ENCODE measurements at places on chromosomes 7 and 10.

DNA sequence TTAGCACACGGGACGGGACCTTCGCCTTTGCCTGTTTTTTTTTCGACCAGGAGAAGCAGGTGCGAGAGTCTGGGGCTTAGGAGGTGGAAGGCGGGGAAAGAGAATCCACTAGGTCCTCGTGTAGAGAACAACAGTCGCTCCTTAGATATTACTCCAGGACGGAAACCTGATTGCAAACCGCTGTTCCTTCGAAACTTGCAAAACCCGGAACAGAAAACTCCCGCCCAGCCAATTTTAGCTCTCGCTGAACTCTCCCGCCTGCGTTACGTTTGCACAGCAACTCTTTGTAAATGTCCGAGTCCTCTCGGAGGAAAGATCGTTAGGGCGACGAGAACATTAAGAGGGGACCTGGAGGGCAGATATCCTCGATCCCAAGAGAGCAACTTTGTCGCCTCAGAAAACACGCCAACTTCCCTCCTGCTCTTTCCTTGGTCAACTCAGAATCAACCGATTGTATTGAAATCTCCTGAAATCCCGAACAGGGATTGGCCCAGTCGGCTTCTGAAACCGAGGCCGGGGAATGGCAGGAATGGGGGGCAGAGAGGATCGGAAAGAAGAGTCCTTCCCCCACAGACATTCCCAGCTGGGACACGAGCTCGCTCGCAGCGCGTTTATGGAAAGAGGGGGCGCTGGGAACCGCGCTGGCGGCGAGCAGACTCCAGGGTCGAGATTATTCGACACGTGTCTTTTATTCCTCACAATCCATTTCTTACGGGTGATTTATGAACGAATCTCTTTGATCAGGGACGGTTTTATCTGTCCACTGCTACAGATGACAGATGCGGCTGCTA, 9.9 kb downstream of the TWIST1 start:
- DNase-seq, result no peak

- DNase-seq, result no peak
Observed at GRCh38 chr10:96840841-96841518, 8.9 kb downstream of the LCOR start.

GRCh38 chr7:135573541-135573940, 15.8 kb downstream of the NUP205 start:
- no peak for DNase-seq

DNA sequence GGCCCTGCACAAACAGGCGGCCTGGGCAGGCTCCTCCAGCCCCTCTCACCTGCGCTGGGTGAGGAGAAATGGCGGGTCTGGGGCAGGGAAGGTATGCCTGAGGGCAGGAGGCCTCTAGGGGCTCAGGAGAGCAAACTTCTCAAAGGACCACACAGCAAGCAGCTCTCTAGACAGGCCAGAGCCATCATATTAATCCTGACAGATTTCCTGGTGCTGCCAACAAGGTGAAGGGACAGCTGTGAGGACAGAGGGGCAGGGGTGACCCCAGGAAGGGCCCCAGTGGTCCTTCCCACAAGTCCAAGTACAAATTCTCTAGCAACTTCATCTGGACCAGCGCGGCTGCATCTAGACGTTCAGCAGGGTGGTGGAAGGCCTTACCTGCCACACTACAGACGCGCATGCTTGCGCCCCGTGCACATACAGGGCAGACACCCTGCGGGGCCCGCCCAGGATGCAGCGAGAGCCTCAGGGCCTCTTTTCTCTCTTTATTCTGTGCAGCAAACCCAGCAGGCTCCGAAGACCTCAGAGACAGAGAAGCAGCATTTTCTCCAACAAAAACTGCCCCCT, 62.1 kb downstream of the ZRANB1 start:
- DNase-seq, result no peak

DNA sequence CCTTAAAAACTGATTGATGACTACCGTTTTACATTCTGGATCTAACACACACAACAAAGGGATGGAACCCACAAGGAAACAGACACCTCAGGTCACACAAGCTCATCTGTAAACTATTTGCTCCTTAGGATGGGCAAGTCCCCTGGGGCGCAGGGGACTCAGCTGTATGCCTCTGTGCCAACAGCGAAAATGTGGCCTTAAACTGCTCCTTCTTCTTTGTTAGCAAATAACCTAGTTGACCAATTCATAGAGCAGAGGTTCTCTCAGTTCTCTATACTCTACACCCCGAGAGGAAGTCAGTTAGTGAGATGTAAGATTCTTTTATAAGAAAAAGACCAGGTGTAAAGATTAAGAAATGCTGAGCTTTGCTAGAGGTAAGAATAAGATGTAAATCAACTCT, 181.9 kb upstream of the PRSS58 start:
- no peak for DNase-seq

GRCh38 chr10:99234041-99234790, 1.4 kb downstream of the HPSE2 start:
- peak; percentile 28 for DNase-seq
